Activated CD4-positive, alpha-beta memory T cell treated with anti-CD3 and anti-CD28 coated beads for 36 hours (primary cell): ENCODE measurements at places on chromosomes 3 and 15. TPM values are rescaled to one million over a fixed set of nuclear protein-coding genes. Genes with fewer than 3 reads are reported as not detected.

Gene PATL2
- total RNA-seq = 17.2 TPM

Gene GOLGA8H
- not detected for total RNA-seq

Gene GOLGA8G
- total RNA-seq = not detected

Gene NR1I2
- total RNA-seq = 0.39 TPM

Gene ITGB5
- 1.5 TPM for total RNA-seq

Gene MRPL3
- 146 TPM for total RNA-seq

Gene TP63
- total RNA-seq = 0.52 TPM

Gene PLD1
- total RNA-seq = 1.4 TPM

Gene GJD2
- total RNA-seq = not detected

Gene GORASP1
- total RNA-seq = 32.7 TPM

Gene GNL3
- 172 TPM for total RNA-seq

Gene TSPAN3
- 29.1 TPM for total RNA-seq

Gene TTC21A
- 1.8 TPM for total RNA-seq

Gene DPPA4
- total RNA-seq = not detected

Gene TGM4
- total RNA-seq = not detected

Gene PRSS50
- total RNA-seq = not detected

Gene AMOTL2
- 0.12 TPM for total RNA-seq
